ENCODE measurements at places on chromosomes 2 and 18.

DNA sequence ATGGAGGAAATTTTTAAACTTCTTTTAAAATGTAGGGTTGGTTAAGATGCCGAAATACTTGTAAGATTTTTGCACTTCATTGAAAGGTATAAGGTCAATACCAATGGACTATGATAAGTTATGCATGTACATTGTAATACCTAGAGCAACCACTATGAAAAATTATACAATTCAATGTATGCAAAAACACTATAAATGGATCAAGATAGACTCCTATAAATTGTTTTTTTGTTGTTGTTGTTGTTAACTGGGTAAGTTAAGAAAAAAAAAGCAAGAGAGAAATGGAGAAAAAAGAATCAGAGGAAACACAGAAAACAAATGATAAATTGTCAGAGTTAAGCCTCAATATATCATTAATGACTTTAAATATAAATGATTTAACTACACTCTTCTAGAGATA lies 421.2 kb downstream of the TMEM182 start:
- no peak for DNase-seq

DNA sequence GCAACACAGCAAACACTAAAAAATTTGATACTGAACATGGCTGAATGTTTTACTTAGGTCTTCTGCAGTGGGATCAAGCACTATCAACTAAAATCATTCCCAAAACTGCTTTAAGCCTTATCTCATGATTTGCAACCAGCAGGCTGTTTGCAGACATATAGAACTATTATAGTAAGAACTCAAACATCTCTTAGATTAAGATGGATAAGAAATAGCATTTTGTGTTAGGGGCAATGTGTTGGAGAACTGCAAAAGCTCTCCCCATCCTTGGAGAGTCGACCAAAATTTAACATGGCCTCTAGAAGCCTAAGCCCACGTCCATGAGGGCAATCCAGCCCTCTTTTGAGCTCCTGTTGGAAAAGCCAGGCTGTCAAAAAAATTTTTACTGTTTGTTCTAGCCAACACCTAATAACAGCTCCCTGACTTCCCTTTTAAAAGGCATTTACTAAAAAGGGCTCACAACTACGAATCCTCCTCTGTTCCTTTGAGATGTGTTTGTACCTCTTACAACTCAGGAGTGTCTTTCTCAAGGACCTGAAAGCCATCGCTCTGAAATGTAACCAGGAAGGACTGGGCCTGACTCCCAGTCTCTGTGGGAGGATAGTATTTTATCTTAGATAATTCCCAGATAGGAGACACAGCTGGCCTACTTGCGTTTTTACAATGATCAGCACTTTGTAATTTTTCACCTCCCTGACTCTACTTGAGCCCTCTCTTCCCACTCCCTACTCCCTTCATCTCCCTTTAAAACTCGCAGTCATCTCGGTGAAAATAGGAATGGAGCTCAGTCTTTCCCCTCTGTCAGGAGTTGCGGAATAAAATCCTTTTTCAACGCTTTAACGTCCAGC lies 1.4 kb downstream of the KRCC1 start:
- no peak for DNase-seq

- no peak for DNase-seq
Measured at GRCh38 chr2:219220652-219221402, 2.1 kb upstream of the ABCB6 start.

- DNase-seq, result no peak
Measured at GRCh38 chr18:54872681-54873080, 44.4 kb downstream of the RAB27B start.

GRCh38 chr18:21672521-21673267 lies 31.9 kb downstream of the ABHD3 start:
- DNase-seq, result peak; percentile 19

- no peak for DNase-seq
Measured at GRCh38 chr18:73636355-73636754, 511.3 kb downstream of the FBXO15 start.

- DNase-seq, result no peak
Measured at GRCh38 chr18:5155907-5156287, 41.2 kb downstream of the AKAIN1 start.

DNA sequence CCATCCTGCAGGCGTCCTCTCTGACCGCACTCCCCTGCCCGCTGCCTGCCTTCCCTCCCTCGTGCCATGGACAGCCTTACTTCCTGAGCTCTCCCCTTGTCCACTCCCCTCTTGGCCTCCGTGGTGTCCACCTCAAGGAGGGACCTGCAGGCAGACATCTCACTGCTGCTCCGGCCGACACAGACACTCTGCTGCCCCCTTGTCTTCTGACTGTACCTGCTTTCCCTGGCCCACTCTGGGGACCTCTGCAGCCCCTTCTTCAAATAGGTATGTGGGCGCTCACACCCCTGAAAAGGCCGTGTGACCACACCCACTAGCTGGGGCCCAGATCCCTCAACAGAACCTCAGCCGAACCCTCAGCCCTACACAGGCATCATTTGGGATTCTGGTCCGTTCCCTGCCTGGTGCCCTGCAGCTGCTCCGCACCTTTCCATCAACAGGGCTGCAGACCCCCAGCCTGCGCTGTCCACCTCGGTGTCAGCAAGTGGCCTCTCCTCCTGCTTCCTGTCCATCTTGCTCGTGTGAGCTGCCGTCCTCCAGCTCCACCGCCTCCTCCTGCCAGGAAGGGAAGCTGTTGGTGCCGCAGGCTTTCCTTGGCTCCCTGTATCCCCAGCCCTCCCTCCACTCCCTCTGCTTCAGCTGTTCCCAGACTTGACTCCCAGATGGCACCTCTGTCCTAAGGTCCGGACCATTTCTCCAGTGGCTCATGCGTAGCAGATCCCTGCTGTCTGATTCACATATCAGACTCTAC lies 94.1 kb downstream of the KLHL29 start:
- no peak for DNase-seq

- no peak for DNase-seq
Measured at GRCh38 chr2:45973426-45973825, 322.0 kb downstream of the PRKCE start.

- no peak for DNase-seq
Measured at GRCh38 chr2:240248721-240249422, 108.4 kb upstream of the OTOS start.

- no peak for DNase-seq
Measured at GRCh38 chr2:150698016-150698661, 210.7 kb upstream of the RND3 start.

DNA sequence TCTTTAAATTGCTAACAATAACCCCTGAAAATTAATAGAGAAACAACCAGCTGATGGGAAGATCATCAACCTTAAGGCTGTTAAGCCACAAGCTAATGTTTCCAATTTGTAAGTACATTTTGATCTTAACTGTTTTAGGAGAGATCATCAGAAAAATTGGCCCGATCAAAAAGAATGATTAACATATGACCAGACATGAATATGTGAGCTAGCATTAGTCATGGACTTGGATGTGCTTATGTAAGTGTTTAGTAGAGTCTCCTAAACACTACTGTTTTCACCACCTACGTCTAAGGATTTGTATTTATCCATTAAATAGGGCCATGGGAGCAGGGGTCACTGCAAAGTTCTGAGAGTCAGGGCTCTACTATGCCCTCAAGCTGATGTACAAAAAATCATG lies 4.3 kb downstream of the LMAN1 start:
- DNase-seq, result no peak

GRCh38 chr18:48784656-48785055 lies 166.1 kb downstream of the SMAD7 start:
- DNase-seq, result no peak

- DNase-seq, result no peak
Measured at GRCh38 chr18:35409911-35410310, 32.8 kb upstream of the ZNF396 start.

GRCh38 chr18:25136416-25137196 lies 215.4 kb downstream of the ZNF521 start:
- no peak for DNase-seq

GRCh38 chr2:86445436-86445835 lies 4.3 kb downstream of the KDM3A start:
- no peak for DNase-seq

DNA sequence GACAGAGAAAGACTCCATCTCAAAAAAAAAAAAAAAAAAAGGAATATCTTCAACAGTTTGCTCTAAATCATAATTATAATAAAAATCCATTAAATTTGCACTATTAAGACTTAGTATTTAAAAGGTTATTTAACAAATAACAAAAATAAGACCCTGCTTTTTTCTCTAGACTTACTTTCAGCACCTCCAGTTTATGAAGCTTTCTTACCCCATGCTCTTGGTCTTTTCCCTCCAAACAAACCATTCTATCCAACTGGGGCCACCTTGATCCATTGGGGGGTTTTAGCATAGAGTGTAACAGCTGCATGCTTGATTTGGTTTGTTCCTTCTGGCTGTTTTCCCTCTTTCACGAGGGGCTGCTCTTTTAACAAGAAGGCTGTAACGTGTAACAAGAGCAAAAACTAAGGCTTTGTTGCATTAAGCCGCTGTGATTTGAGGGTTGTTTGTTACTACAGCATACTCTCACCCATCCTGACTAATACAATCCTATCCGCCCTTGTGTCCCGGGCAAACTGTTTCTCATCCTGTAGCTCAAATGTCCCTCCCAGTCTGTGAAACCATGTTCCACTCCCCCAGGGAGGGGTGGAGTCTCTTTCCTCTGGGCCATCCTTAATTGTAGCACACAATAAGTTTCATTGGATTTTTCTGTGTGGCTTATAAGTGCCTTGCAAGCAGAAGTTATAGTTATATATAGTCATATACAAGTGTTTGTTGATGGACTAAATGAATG lies 9.6 kb upstream of the MYCN start:
- no peak for DNase-seq

GRCh38 chr18:9094307-9095226 lies 7.9 kb upstream of the NDUFV2 start:
- DNase-seq, result no peak

- no peak for DNase-seq
Measured at GRCh38 chr2:44075541-44075940, 79.8 kb upstream of the LRPPRC start.

DNA sequence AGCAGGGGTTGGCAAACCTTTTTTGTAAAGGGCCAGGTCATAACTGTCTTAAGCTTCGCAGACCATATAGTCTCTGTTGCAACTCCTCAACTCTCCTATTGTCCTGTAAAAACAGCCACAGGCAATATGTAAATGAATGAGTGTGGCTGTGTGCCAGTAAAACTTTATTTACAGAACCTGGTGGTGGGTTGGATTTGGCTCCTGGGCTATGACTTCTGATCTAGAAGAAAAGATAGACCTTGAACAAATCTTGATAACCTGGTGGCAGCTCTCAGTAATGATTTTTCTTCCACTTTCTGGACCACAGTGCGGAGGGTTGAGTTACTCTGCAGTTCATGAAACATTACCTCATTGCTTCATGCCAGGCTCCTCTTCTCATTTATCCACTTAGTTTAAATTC lies 139.3 kb downstream of the MYCN start:
- DNase-seq, result no peak

DNA sequence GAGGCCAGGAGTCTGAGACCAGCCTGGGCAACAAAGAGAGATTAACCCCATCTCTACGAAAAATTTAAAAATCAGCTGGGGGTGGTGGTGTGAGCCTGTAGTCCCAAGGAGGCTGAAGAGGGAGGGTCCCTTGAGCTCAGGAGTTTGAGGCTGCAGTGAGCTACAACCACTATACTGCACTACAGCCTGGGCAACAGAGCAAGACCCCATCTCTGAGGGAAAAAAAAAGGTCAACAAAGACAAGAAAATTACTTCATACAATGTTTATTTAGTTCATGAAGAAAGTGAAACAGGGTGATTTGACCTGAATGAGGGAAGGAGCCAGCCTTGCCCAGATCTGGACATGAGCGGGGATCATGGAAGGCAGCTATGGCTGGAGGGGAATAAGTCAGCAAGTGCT lies 59.1 kb downstream of the TMEM163 start:
- no peak for DNase-seq

- no peak for DNase-seq
Measured at GRCh38 chr2:85735691-85736090, 18.1 kb upstream of the ATOH8 start.

DNA sequence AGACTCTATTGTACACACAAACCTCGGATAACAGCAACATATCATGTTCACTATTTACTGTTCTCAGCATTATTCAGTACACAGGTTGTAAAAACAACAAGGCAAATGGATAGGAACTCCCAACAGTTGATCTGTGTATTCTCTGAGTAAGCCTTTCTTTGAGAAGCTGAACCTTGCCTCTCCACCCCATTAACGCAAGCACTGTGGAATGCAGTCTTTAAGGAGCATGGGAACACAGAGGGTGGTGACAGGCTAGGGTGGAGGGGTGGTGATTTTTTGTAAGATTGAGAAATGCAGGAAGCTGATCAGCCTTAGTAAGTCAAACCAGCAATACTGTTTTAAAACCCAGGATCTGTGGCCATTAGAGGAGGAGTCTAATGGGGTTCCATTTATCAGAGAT lies 19.6 kb upstream of the SERPINB11 start:
- DNase-seq, result peak; percentile 5

DNA sequence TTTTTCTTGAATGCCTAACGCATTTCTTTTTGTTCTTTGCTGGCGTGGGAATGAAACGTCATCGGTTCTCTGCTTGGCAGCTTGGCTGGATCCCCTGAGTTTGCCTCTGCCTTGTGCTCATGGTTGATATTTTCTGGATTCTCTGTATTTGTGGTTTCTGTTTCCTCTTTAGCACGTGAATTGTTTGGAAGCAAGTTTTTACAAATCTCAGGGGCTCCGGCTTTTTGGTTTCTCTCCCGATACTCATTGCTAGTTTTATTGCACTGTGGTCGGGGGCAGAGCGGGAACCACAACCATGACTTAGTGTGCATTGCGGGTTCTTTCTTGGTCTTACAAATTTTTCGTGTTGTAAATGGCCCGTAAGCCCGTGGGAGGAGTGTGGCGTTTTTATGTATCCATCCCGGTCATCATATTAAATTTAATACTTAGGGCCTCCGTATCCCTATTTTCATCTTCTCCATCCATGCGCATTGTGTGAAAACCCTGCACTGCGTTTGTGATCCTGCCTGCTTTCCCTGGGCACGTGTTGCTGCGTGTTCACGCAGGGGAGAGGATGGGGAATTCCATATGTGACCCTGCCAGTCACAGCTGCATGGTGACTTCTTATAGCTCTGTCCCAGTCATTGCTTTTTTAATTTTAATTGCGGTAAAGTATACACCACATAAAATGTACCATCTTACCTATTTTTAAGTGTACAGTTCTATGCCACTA lies 9.4 kb downstream of the RAMP1 start:
- DNase-seq, result peak; percentile 62

DNA sequence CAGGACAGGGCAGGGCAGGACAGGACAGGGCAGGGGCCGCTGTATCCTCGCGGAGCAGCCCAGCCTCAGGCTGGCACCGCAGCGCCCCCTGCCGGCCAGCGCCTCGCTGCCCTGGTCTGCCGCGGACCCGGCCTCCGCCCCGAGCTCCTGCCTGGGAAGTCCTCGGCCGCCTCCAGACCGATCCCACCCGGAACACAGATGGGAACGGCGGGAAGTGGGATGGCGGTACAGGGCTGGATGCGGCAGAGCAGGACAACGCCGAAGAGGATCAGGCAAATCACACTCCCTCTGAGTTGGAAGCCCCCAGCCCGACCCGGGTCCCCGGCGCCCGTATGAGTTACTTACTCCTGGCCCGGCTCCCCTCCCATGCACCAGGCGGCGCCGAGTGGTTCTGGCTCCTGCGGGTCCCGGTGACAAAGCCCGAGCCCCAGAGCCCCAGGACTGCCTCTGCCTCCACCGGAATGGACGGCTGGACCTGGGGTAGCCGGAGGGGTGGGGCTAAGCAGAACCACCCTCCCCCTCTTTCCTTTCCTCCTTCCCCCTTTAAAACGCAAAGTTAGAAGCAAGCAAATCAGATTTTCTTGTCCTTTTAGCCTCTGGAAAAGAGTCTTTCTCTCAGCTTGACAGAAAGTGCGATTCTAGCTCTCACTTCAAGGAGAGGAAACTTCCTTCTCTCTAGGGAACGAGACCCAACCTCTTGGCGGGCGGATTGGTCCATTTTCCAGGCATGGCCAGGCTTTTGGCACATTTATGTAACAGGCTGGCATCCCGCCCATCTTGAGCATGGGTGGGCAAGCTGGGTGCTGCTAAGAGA lies at the start of gene TP53I3:
TSS of gene TP53I3 (minus strand) at position 449 of the 814 bp plus-strand sequence. CDS start 508 bp downstream, outside the sequence.
- DNase-seq, result peak; percentile 70

Measured in astrocyte of the cerebellum (primary cell).